Cortex of kidney (tissue), 1 donor: ENCODE measurements at places on chromosomes 5 and 9.

DNA sequence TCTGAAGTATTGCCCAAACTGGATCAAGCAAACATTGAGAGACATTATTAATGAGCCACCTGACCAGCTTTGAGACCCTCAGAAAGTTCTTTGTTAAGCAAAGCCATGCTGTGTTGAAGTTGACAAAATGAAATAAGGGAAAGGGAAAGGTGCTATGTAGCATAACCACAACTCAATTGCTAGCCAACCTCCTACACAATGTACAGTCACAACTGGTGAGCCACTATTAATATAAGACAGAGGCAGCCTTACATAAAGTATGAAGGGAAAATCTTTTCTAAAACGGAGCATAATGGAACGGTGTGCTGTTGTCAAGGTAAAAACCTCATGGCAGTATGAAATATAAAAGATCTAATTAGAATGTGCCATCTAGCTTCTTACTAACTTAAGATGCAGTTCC lies 375.8 kb upstream of the ST8SIA4 start:
- DNase-seq, result no peak

DNA sequence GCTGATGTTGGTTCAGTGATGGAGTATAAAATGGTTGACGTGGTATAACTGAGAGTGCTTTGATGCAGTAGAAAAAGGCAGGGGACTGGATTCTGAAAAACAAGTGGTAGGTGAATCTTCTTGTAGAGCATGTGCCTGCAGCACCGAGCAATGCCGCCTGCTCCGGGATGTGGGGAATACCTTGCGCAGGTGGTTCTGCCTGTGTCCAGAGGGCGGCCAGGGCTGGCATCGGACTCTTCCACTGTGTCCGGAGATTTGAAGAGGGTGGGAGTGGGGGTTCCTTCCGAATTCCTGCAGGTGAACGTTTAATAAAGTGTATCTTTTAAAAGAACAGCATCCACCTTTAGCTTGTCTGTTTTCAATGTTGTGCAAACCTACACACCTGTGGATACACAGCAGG lies 238.0 kb downstream of the FANCC start:
- DNase-seq, result no peak

- no peak for DNase-seq
Observed at GRCh38 chr5:1553539-1554409, 30.0 kb upstream of the LPCAT1 start.

GRCh38 chr5:110957934-110958333 lies 113.6 kb upstream of the TSLP start:
- no peak for DNase-seq

DNA sequence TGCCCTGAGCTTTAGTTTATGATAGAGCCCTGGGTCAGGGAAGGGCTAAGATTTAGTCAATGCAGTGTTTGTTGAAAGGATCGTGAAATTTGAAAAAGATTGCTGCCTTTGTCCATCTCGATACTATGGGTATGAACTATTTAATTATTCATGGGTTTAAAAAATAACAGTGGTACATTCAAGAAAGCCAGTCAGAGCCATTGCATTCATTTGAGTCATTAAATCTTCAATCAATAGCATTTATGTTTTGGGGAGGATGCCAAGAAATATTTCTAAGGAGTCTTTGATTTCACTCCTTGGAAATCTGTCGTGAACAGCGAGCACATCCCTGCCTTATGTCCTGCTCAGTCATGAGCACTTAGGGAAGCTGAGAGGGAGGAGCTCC lies 54.4 kb upstream of the LRRTM2 start:
- no peak for DNase-seq

DNA sequence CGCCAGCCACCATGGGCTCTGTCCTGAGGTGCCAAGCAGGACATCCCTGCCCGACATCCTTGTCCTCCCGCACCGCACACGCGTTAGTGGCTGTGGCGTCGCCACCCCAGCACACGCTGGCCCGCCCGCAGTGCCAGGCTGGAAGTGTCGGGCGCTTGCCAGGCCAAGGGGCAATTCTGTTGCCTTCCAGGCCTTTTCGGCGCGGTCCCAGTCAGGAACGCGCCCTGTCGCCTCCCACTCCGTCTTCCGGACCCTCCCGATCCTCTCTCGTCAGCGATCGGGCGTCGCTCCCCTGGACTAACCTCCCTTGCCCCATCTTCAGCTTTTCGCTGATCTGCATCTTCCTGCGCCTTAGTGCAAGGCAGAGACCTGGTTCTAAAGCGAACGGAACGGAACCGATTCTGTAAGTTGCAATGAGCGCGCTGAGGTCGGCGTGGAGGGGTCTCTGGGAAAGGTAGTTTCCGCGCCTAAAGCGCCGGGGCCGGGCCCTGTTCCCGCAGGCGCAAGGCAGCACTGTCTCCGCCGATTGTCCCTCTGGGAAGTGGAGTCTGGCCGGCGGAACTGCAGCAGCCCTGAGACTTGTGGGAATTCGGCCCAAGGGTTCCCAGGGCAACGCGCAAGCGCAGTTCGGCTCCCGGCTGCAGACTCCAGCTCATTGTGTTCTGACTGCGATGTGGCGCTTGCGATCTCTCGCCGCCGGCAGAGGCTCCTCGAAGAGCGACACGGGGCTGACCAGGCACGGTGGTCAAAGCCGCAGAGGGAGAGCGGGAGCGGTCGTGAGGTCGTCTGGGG lies at the start of gene ZNF454:
Gene ZNF454 (plus strand): TSS at position 630 of the 792 bp plus-strand sequence. CDS start 1,594 bp downstream, outside the sequence.
- no peak for DNase-seq

DNA sequence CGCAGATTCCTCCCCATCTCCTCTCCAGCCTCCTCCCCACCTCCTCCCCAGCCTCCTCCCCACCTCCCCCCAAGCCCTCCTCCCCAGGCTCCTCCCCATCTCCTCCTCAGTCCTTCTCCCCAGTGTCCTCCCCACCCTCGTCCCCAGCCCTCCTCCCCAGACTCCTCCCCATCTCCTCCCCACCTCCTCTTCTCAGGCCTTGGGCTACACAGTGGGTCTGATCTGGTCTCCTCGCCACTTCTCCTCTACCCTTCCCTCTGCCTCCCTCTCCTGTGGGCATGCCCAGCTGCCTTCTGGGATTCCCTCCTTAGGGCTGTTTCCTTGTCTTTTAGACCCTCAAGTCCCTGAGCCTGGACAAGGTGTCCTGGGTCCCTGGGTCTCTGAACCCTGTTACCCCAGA lies 28.3 kb downstream of the CXXC5 start:
- no peak for DNase-seq

- no peak for DNase-seq
Observed at GRCh38 chr5:120293796-120294195, 170.3 kb upstream of the PRR16 start.

DNA sequence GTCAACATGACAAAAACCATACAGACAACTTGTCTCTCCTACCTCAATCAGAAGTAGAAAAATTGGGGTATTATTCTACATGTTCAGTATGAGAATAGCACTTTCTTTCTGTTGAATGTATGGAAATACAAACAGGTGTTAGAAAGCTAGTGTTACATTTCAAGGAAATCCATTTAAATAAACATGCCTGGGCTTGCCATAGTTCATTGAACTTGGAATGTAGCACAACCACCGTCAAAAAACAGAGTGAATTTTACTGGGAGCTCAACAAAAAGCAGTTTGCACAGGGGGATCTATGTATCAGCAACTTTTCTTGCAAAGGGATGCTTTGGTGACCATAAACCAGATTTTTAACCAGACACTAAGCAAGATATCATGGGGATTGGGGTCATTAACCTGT lies 307.9 kb upstream of the SMARCA2 start:
- DNase-seq, result no peak

DNA sequence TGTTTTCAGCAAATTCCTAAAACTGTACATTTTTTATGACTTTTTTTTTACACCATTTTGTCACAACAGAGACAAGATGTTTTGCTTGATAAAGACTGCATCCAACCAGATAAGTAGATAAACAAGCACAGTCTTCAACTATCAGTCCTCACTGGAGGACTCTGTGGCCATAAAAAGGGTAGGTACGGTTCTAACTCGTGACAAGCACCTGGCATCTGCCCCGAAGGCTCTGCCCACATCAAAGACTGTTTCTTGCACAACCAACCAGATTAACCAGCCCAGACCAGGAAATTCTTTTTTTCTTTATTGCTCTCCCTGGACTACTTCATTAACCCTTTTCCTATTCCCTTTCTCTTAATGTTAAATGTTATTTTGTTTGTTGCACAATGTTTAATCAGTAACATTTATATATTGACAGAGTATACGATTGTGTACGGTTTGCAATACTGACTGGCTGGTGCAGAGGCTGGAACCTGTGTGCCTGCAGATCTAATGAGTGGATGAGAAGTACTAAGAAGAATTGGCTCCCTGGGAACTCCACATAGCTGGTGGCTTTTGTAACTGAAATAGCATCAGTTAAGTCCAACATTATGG lies 74.1 kb downstream of the SERINC5 start:
- no peak for DNase-seq

DNA sequence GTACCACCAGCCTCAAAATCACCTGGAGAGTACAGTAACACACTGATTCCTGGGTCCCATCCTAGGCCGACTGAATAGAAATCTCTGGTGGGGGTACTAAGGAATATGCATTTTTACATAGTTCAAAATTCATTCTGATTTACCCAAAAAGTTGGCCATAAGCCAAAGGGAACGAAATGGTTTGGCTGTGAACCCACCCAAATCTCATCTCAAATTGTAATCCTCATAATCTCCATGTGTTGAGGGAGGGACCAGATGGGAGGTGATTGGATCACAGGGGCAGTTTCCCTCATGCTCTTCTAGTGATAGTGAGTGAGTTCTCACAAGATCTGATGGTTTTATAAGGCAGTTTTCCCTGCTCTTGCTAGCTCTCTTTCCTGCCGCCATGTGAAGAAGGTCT lies 31.1 kb downstream of the MEGF9 start:
- DNase-seq, result no peak

GRCh38 chr5:154612666-154613065 lies 134.6 kb upstream of the HAND1 start:
- DNase-seq, result no peak

DNA sequence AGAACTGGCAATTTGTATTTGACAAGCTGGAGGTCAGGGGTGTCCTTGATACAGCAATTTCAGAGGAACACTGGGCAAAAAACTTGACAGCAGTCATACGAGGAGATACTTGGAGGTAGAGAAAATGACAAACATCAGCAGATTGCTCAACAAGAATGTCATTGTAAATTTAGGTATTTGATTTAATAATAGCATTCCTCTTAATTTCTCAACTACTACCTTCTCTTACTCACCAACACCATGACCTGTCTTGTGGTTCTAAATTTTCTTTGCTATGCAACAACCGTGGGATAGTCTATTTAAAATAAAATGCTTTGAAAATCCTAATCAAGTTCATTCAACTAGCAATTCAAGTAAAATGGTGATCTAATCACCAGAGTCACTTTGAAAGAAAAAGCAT lies 128.4 kb downstream of the DNAH5 start:
- no peak for DNase-seq

GRCh38 chr5:54703133-54703532 lies 185.6 kb downstream of the SNX18 start:
- no peak for DNase-seq

DNA sequence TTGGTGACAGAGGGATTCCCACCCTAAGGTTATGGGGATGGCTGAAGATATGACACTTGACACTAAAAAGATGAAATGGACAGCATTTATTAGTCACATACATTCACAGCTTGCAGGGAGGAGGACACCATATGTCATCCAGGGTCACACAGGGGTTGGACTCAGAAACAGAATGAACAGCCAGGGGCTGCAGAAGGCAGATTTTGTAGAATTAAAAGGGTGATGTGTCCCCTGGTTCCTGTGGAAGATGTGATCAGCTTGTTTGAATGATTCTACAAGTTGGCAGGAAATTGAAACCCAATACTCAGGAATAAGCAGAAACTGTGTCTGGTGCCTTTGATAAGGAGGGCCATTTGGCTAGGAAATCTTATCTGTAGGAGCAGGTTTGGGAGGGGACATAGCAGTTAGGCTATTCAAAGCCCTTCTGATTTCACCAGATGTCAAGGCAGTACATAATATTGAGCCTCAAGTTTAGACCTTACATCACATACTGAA lies 102.3 kb upstream of the GRIN3A start:
- DNase-seq, result no peak

DNA sequence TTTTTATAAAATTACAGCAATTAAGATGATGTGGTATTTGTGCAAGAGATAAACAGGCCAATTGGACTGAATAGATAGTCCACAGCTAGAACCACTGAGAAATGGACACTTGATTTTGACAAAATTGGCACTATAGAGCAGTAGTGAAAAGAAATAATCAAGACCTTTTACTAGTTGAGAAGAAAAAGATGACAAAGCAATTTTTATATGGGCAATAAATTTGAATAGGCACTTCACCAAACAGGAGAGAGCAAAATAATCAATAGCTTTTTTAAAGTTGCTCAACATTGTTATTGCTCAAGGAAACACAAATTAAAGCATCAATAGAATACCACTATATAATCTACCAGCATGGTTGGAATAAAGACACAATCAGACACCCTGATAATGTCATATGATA lies 193.5 kb upstream of the FTMT start:
- no peak for DNase-seq

DNA sequence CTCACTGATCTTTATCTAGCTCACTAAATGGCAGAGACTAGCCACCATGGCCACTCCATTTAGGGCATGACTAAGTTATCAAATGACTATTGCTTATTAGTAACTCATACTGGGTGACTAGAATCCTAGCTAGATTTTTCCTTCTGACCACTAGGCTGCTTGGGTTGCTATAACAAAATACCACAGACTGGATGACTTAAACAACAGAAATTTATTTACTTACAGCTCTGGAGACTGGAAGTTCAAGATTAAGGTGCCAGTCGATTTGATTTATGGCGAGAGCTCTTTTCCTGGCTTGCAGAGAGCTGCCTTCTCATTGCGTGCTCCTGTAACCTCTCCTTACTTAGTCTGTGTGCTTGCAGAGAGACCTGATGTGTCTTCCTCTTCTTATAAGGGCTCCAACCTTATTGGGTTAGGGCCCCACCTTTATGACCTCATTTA lies 55.0 kb upstream of the APC start:
- no peak for DNase-seq

DNA sequence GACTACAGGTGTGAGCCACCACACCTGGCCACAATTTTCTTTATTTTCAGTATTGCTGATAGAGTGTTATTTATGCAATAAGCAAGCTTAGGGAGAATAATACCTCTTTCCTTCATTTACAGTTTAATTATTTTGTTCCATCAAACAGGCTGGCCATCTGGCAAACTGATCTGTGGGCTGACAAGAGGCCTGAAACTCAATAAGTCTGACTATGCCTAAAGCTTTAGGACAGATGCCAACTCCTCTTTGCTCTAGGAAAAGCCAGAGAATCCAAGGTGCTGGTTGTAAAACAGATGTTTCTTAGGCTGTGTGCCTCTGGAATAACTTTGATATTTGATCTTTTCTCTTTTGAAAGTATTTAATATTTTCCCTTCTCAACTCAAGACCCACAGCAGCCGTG lies 98.4 kb downstream of the TARS1 start:
- DNase-seq, result no peak

GRCh38 chr5:151692312-151692711 lies 5.6 kb upstream of the SPARC start:
- no peak for DNase-seq

GRCh38 chr5:14640765-14641164 lies 23.8 kb upstream of the OTULIN start:
- no peak for DNase-seq

GRCh38 chr9:123925819-123926218 lies 4.1 kb downstream of the DENND1A start:
- no peak for DNase-seq
